ENCODE measurements at places on chromosomes 7 and 10. TPM values are rescaled to one million over a fixed set of nuclear protein-coding genes. Genes with fewer than 3 reads are reported as not detected.

DNA sequence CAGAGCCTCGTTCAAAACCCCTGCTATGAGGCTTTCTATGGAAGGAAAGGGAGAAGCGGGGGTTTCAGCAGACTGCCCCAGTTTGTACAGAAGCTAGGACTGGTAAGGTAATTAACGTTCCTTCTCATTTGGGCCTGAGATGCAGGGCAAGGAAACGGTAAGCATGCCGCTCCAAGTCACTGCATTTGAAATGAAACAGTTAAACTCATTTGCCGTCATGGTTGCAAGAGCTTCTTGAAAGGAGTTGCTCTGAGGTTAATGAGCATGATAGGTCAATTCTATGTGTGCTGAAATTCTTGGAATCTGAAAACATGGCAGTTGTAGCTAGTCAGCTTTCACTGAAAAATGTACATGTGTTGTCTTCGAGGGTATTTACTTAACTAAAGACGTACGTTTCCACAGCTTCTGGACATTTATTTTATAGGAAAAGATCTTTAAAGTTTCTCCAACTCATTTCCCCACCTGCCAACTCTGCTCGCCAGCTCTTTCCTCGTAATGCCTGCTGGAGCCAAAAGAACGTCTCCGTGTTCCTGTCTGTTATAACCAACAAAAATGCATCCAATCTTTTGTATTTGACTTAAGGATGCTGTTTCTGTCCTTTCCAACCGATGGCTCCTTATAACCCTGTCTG, 73.3 kb downstream of the ADAM12 start:
- no peaks in the 10 kb centered on the region for H3K27me3 ChIP-seq
- H3K36me3 ChIP-seq = no peaks in the 10 kb centered on the region
- no peak for DNase-seq
- H3K4me3 ChIP-seq = no peak overlapping the region
- H3K4me1 ChIP-seq = no peaks in the 10 kb centered on the region

Gene CCL24
- total RNA-seq = not detected

GRCh38 chr7:114822131-114822530, 99.8 kb upstream of the MDFIC start:
- H3K4me3 ChIP-seq = no peak overlapping the region
- H3K27ac ChIP-seq = no peak overlapping the region
- no peaks in the 10 kb centered on the region for H3K27me3 ChIP-seq
- no peak for DNase-seq
- no peaks in the 10 kb centered on the region for H3K4me1 ChIP-seq

DNA sequence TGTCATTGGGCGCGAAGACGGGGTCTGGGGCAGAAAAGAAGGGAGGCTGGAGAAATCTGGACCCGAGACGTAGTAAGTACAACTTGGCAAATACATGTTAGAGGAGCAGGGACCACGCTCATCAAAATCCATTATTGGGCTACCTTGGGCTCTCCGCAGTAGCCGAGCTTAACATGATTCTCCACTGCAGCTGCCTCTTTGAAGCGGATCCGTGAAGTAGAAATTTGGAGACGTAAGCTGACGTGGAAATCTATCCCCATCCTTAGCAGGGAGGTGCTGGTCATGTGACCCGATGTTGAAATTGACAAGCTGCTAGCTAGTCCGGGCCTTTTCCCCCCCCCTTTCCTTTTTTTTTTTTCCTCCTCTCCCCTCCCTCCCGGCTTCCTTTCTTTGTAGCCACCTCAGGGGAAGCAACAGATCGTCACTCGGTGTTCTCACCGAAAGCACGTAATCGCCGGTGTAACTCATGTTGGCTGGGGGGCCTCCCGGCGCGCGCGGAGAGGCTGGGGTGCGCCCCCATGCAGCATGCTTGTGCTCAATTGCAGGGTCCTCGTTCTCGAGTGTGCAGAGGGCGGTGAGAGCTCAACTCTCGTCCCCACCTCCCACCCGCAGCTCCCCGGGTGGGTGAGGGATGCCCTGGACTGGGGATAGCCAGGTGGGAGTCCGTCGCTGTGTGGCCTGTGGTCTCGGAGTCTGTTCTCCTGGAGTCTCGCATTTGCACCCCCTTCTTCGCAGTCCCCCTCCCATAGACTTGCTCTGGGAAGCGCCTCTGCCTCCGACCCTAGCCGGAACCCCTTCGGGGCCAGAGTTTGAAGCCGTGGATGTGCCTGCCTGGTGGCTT, at the start of gene HOXA11:
Gene HOXA11 (minus strand): TSS at position 220 of the 841 bp plus-strand sequence. CDS start 88 bp downstream, at position 132.
- H3K27me3 ChIP-seq = peaks cover 95% of the 10 kb centered on the region
- no peaks in the 10 kb centered on the region for H3K36me3 ChIP-seq
- H3K4me1 ChIP-seq = peaks cover 27% of the 10 kb centered on the region
- no peak within 1 kb of the TSS for H3K27ac ChIP-seq
- H3K4me3 ChIP-seq = peak within 1 kb of the TSS; percentile 37

Gene LRRC61
- total RNA-seq = 8.8 TPM

Gene ANKRD61
- total RNA-seq = not detected

Gene NPSR1
- total RNA-seq = not detected

- H3K4me1 ChIP-seq = no peaks in the 10 kb centered on the region
- H3K27me3 ChIP-seq = peaks cover 6% of the 10 kb centered on the region
- no peak for DNase-seq
- no peak overlapping the region for H3K4me3 ChIP-seq
- no peaks in the 10 kb centered on the region for H3K36me3 ChIP-seq
- H3K27ac ChIP-seq = no peak overlapping the region
Measured at GRCh38 chr7:67462781-67463191, 466.2 kb downstream of the TYW1 start.

DNA sequence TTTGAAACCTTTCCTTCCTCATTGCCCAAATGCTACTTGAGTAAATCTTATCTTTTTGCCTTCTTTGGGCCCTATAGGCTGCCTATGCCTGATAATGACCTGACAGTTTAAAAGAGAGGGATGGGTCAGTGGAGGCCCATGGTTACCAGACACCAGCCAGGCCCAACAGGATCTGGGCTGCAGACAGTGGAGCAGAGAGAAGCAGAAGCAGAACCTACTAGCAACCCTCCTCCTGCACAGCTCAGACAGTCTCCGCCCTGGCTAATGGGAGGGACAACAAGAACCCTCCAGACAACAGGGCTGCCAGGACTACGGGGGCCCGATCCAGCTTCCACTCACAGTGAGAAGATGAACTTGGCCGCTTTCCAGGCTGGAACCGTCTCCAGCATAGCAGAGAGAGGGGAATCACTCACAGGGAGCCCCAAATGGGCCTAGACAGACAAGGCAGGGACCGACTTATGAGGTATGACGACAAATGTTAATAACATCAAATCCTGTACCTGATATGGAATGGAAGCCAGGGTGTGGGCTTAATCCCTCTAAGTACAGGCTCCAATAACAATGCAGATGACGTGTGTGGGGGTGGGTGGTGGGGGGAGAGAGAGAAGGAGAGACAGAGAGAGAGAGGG, 31.7 kb upstream of the DGKI start:
- H3K36me3 ChIP-seq = peaks cover 53% of the 10 kb centered on the region
- no peaks in the 10 kb centered on the region for H3K4me1 ChIP-seq
- no peaks in the 10 kb centered on the region for H3K27me3 ChIP-seq
- H3K27ac ChIP-seq = no peak overlapping the region

DNA sequence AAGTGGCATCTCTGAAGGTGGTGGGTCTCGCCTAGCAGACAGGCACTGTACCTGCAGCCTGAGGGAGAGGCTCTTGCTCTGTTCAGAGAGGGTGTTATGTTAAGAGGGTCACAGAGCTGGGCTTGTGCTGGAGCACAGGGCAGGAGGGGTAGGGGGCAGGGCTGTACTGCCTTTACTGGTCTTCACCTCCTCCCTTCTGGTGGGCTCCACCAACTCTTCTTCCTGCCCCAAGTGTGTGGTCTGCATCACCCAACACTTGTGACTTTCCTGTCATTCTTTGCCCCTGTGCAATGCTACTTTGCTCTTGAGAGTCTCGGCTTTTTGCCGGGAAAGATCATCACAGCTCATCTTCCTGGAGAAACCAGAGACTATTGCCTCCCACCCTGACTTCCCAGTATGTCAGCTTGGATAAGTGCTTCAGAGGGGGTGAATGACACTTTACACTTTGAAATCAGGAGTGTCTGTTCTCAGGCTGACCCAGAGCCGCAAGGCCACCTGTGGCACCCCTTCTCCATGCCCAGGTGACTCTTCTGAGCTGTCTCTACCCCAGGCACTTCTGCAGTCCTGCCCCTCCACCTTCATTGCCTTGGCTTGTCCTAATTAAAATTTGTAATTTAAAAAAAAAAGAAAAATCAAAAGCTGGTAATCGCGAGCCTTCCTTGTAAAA, 38.4 kb upstream of the IKZF1 start:
- H3K27ac ChIP-seq = peak overlapping the region; percentile 87
- peak overlapping the region; percentile 19 for H3K4me3 ChIP-seq

DNA sequence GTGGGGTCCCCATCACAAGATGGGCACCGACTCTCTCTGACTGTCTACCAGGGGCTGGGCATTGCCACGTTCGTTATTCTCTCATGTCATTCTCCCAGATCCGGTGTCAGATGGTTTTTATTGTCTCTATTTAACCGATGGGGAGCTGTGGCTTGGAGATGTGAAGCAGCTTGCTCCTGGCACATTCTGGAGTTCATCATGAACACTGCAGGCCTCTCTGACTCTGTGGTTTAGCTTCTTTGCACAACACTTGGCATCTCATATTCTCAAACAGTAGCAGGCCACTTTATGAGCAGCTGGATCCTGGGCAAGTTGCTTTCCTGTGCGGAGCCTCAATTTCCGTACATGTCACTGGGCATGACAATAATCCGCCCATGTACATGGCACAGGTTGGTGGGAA, 119.9 kb downstream of the LRRC18 start:
- peaks cover 7% of the 10 kb centered on the region for H3K4me1 ChIP-seq
- H3K4me3 ChIP-seq = no peak overlapping the region
- no peak for DNase-seq
- H3K27me3 ChIP-seq = peaks cover 17% of the 10 kb centered on the region
- H3K27ac ChIP-seq = no peak overlapping the region

DNA sequence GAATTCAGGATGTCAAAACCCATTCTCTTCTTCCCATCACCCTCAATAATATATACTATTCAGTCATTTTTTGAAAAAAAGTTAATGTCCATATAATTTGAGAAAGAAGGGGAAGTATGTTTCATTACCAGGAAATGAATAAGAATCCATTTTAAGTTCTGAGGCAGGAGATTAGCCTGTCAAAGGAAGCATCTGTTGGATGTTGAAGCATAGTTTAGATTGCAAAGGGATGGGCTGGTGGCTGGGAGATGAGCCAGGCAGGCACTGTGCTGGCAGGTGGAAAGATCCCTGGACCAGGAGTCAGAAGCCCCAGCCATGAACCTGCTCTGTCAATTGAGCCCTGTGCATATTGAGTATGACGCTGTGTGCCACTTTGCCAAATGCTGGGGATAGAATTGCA, 48.4 kb upstream of the CRTAC1 start:
- no peak for DNase-seq
- H3K27me3 ChIP-seq = no peaks in the 10 kb centered on the region
- H3K4me3 ChIP-seq = no peak overlapping the region
- H3K27ac ChIP-seq = no peak overlapping the region
- no peaks in the 10 kb centered on the region for H3K36me3 ChIP-seq
